HCT116 (cell line): ENCODE measurements at places on chromosomes 3 and 15.

GRCh38 chr15:33963831-33964664, 4.2 kb upstream of the CHRM5 start:
- peak; percentile 12 for DNase-seq

- DNase-seq = no peak
Measured at GRCh38 chr3:56005196-56005805, 463.0 kb downstream of the ERC2 start.

- DNase-seq = no peak
Measured at GRCh38 chr3:154778057-154778456, 302.1 kb upstream of the MME start.

DNA sequence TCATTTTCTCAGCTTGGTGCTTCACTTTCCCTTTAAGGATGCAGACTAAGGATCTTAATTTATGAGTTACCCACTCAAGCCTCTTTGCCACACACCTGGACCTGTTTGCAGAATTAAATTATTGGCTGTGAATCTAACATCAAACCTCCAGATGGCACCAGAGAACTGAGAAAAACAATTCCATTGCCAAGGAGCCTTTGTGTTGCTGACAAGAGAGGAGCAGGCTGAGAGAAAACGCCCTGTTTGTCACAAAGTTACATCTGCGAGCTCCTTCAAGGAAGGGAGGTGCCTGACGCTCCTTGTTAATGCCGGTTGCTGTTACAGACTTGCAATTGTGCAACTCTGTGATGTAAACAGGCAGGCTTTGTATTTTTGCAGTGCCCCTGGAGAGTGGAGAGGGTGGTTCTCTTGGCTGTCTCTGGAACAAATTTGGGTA, 36.3 kb upstream of the TMC3 start:
- DNase-seq = peak; percentile 56

DNA sequence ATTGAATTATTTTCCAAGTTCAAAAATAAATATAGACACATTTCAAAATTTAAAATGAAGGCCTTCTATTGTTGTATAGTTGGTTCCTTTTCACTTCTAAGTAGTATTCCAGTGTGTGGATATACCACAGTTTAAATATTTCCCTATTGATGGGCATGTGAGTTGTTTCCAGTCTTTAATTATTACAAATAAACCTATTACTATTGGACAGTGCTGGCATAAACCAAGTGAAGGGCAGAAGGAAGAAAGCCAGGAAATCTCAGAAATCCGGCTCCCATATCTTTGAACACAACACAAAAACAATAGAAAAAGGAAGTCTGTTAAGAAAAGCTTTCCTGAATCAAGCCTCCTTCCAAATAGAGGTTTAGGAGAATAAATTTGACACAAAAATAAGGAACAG, 26.1 kb downstream of the GOLGB1 start:
- no peak for DNase-seq

- DNase-seq = no peak
Measured at GRCh38 chr15:59814409-59814808, 125.3 kb upstream of the BNIP2 start.

GRCh38 chr3:99644746-99645145, 6.4 kb downstream of the COL8A1 start:
- no peak for DNase-seq

GRCh38 chr3:114375608-114376421, 82.0 kb downstream of the TIGIT start:
- DNase-seq = no peak

- DNase-seq = no peak
Measured at GRCh38 chr3:148089171-148089570, 608.5 kb upstream of the AGTR1 start.

GRCh38 chr3:117355566-117355965, 646.0 kb downstream of the TUSC7 start:
- no peak for DNase-seq

DNA sequence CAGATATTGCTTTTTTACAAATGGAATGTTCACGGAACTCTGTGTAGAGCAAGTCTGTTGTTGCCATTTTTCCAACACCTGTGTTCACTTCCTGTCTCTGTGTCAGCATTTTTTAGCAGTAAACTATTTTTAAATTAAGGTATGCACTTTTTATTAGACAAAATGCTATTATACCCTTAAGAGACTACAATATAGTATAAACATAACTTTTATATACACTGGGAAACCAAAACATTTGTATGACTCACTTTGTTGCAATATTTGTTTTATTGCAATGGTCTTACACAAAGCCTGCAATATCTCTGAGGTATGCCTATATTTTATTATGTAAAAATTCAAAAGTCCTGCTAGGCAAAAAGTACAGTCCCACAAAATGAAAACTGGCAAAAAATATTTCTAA, 39.8 kb upstream of the FGF7 start:
- no peak for DNase-seq

GRCh38 chr3:129837065-129837642, 56.4 kb downstream of the TMCC1 start:
- DNase-seq = no peak

DNA sequence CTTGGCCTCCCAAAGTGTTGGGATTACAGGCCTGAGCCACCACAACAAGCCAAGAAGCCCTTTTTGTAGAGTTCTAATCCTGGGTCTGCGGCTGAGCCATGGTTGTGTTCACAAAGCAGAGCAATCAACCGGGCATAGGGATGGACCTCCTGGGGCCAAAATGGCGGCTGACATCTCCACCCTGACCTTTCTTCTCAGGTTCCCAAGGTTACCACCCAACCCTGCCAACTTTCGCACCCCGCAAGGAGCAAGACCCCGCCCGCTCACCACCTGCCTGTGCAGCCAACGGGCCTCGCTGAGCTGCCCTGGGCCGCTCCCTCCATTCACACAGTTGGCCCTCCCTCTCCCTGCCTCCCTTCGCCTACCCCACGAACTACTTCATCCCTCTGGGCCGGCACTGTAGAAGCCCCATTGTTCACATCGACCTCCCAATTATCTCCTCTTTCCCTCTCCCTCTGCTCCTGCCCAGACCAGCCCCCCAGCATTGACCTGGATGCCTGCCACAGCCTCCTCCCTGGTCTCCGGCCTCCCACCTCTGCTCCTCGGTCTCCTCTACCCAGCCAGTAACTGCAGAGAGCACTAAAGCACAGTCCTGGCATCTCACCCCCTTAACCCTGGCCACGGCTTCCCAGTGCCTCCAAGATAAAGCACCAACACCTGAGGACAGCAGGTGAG, 62.0 kb upstream of the TFRC start:
- DNase-seq = no peak

- no peak for DNase-seq
Measured at GRCh38 chr15:48858401-48858800, 19.5 kb upstream of the EID1 start.

DNA sequence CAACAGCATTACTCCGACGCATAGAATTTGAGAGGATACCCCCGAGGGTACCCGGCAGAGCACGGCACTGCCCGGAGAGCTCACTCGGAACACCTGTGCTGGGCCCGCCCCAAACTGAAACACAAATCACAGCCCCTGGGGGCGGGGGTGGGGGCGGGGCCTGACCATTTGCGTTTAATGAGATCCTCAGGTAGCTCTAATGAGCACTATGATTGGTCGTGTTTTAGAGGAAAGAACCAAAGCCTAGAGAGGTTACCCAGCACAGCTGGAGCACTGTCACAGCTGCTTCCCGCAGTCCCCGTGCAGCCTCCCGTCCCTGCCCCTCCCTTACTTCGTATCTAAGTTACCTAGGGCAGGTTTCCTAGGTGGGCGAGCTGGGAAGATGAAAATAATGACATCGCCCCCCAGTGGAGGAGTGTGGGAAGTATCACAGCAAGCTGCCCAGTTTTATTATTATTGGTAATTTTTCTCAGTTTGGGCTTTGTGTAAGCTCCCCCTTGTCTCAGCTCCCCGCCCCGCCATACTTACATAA, 187.1 kb downstream of the PDE8A start:
- DNase-seq = peak; percentile 18

- no peak for DNase-seq
Measured at GRCh38 chr15:80161468-80162016, 8.7 kb downstream of the FAH start.

DNA sequence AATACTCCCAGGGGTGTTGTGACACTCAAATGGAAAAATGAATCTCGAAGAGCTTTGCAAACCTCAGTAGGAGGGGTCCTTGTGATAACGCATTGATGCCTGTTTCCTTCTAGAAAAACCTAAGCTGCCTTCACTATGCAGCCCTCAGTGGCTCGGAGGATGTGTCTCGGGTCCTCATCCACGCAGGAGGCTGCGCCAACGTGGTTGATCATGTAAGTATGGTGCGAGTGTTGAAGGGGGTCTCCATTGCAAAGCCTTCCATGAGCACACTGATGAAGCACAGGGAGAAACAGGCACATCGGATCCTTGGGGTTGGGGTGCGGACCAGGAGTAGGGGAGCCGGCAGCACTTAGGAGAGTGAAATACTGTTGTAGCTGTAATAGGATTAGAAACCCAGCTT, 22.3 kb downstream of the ANKDD1A start:
- DNase-seq = no peak

- no peak for DNase-seq
Measured at GRCh38 chr3:14948609-14949038, 1.2 kb downstream of the NR2C2 start.

GRCh38 chr15:68098465-68098864, 44.4 kb downstream of the PIAS1 start:
- DNase-seq = no peak

GRCh38 chr3:83434880-83435587, 1523.8 kb upstream of the CADM2 start:
- no peak for DNase-seq

DNA sequence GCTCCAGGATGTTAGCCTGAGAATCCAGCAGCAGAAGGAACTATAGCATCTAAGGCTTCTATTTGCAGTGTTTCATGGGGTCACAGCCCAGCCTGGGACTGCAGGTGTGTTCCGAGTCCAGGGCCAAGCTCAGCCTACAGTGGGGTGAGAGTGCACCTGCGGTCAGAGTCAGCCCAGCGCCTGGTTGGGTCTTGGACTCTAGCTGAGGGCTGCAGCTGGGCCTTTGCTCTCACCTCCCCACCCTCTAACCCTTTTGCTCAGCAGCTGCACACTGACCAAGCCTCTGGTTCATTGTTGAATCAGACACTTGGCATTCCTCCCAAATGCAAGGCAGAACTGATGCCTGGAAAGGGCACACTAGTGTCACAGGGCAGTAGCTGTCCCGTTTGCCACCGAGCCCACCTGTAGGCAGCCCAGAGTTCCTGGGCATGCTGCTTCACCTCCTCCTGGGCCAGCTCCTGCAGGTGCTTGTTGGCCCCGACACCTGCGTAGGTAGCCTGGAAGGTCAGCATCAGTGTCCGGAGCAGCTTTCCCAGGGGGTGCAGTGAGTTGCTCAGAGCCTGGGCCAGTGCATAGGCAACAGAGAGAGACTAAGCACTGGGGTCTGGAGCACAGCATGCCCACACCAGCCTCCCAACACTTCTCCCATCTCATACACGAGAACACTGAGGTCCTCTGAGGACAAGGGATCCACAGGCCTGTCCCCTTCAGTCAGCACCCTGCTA, 17.5 kb downstream of the ALS2CL start:
- no peak for DNase-seq

DNA sequence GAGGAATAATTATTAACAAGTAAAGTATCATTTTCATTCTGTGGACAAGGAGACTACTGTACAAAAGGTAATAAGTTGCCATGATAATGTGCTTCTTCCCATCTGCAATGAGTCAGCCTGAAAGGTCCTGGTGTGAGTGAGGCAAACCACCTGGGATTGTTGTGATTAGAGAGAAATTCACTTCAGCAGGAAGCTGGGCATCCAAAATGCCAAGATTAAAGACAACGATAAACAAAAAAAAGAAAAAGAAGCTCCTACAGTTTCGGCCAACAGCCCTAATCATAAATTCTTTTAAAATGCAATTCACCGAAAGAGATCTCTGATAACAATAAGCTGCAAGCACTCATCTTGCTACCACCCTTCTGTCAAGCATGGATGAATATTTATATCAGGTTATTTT, 507.8 kb downstream of the TUSC7 start:
- DNase-seq = no peak

GRCh38 chr15:52805351-52806283, 15.5 kb upstream of the ONECUT1 start:
- no peak for DNase-seq

DNA sequence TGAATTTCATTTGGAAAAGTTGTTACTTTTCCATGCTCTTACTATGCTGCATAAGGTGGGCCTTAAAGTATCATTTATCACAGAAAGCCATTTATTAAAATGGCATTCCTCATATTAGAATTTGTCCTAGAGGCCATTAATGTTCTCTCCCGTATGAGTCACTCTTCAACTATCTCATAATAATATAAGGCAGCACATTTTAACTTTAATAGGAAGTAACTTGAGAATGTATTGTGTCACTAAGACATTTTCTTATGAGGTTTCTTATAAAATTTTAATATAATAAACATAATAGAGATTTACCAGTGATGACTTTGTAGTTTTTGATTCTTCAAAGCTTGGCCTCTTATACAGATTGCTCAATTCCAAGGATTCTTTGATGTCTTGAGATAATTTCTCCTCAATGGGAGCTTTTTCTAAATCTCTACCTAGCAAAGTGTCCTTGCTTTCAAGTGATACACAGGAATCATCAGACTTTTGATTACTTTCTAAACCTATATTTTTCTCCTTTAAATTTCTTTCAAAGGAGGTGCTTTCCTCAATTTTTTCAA, 74.7 kb downstream of the ZBBX start:
- no peak for DNase-seq

GRCh38 chr15:88949734-88950400, 36.7 kb upstream of the MFGE8 start:
- DNase-seq = no peak

DNA sequence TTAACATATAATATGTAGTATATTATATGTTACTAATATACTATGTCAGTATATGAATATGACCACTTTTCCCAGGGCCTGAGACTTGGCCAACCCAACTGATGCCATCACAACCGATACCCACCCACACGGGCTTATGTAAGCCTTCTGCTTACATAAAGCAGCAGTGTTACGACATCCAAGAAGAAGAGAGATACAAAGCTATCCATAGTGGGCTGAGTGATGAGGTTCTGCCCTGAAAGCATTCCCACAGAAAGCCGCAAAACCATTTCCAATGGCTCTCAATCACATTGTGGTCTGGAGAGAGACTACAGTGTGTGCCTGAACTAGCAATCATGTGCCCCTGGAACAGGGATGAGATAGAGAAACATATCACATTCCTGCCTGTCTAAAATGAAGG, 177.9 kb downstream of the PLOD2 start:
- DNase-seq = no peak

- DNase-seq = no peak
Measured at GRCh38 chr3:29382845-29383244, 102.0 kb downstream of the RBMS3 start.
